HCT116 (cell line): ENCODE measurements at places on chromosomes 1 and 21. TPM values are rescaled to one million over a fixed set of nuclear protein-coding genes. Genes with fewer than 3 reads are reported as not detected.

DNA sequence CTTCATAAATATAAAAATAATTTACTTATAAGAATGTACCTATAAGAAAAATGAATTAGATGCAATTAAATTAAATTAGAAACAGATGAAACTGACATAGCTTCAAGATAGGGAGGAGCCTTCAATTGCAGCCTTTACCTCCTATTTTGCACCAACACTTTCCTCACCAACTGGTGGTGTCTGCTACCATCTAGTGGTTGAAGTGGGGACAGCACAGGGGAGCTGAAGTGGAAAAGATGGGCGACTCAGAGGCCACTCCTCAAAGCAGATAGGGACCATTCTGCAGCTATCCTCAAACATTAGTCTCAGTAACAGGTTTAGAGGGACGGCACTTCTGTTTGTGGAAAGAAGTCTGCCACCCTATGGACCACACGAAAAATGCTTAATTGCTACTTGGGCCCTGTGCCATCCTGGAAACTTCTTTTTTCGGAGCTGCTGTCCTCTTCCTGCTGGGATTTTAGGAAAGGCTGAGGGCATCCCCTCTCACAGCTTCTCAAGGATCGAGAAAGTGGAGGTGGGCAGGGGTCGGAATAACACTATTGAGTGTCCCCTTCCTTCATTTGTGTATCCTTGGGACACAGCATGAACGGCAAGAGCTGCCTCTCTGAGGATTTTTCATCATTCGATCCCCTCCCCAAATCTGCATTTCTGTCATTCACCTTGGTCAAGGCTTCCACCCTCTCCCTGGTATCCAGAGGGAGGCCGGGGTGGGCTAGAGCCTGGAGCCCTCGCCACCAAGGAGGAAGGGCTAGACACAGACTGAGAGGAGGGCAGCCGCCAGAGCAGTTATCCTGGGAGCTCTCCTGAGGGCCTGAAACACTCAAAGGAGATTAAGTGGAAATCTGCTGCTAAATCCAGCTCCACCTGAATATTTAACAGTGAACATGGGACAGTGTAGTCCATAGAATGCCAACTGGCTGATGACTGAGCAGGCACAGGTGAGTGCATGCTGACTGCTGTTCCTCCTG is 9.6 kb downstream of the PROK1 start:
- peak; percentile 69 for DNase-seq

- DNase-seq = no peak
Measured at GRCh38 chr1:114695430-114696058, at the start of gene AMPD1. AMPD1 (minus strand) TSS chr1:114695546; CDS start chr1:114695471, 75 bp downstream.

- DNase-seq = no peak
Measured at GRCh38 chr1:225113265-225113664, 183.8 kb downstream of the DNAH14 start.

GRCh38 chr1:8661185-8662110 is 156.0 kb downstream of the RERE start:
- no peak for DNase-seq

DNA sequence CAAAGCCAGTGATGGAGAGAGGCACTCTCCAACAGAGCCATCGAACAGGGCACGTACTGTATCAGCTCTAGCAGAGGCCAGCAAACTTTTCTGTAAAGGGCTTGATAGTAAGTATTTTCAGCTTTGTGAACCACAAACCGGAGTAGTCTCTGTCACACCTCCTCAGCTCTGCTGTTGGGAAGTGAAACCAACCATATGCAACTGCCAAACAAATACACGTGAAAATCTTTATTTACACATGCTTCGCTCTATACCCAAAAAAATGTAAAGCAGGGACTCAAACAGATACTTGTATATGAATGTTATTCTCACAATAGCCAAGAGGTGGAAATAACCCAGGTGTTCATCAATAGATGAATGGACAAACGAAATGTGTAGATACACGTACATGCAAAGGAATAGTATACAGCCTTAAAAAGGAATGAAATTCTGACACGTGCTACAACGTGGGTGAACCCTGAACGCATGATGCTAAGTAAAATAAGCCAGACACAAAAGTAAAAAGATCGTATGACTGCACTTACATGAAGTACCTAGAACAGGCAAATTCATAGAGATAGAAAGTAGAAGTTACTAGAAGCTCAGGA is 39.0 kb downstream of the SETD4 start:
- DNase-seq = no peak

DNA sequence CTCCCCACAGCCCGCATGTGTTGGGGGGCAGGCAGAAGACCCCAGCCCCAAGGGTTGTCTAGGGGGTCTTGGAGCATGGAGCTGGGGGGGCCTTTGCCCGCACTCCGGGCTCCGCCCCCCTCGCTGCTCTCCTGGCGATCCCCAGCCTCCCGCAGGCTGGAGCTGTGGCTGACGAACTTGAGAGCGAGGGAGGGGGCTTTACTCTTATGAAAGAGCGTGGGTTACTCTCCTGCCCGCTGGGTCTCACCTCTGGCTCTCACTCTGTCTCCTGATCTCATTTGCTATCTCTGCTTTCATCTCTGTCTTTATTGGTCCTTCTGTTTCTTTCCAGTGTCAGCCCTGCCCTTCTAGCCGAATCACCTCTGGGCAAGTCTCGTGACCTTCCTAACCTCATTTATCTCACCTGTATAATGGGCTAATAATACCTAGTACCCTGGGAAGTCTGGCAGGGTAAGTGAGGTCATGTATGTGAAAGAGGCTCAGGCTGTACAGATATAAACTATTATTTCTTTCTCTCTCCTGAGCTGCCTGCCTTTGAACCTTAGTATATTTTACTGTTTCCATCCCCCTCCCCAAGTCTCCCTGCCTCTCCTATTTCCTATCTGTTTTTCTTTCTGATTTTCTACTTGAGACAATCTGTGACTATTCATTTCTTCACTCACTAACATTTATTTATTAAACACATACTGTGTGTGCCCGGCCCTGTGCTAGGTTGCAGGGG is 731 bp downstream of the EFNA4 start:
- DNase-seq = no peak

GRCh38 chr1:113917400-113918082 is 11.6 kb upstream of the HIPK1 start:
- DNase-seq = no peak

DNA sequence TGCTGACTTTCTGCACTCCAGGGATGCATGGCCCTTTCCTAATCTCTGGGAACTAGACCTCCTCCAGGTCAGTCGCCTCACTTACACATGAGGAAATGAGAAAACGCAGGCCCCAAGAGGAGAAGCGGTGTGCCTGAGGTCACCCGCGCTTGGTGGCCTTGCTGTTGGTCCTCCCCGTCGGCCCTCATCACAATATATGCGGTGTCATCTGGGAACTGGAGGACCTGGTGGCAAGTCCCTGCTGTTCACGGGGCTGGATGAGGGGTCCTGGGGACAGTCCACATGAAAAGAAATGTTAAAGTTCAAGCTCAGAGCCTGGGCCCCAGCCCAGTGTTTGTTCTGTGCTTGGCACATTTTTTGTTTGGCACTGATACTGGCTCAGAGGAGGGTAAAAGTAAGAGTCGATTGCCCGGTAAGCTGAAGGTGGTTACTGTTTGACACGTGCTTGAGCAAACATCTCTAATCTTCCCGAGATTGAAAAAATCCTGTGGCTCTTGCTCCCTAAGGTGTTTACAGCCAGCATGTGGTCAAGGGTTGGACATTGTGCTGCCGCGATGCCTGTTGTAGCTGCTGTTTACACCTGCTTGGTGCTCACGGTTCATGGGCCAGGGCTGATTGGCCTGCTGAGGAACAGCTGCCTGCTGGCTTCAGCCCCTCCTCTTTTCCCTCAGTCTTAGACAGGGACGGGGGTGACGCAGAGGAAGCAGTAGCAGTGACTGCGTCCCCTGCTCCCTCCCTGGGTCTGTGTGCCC is 5.2 kb downstream of the COQ8A start:
- DNase-seq = no peak

GRCh38 chr21:45292399-45293219 is 4.9 kb upstream of the POFUT2 start:
- DNase-seq = peak; percentile 45

GRCh38 chr1:54137534-54138061 is 15.2 kb downstream of the CDCP2 start:
- no peak for DNase-seq

GRCh38 chr1:220594356-220594755 is 66.4 kb downstream of the MARK1 start:
- no peak for DNase-seq

GRCh38 chr1:3857791-3858129 is 484 bp downstream of the DFFB start:
- DNase-seq = no peak

GRCh38 chr1:223207293-223208066 is 64.4 kb upstream of the TLR5 start:
- no peak for DNase-seq

GRCh38 chr1:100423832-100424337 is 71.6 kb downstream of the CDC14A start:
- no peak for DNase-seq

DNA sequence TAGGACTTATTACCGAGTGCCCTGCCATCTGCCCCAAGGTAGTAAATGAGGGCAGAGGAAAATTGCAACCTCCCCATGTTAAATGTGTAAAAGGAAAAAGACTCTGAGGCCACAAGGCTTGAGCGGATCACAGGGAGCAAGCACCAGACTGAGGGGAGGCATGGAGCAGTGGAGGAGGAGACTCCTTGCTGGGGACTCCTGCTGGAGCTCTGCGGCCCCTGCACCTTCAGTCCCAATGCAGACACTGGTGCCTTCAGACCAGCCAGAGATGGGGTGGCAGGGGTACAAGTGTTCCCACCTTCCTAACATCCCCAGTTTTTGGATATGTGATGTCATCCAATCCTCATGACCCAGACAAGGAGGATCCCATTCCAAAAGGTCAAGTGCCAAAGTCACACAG is 128.4 kb upstream of the NGF start:
- no peak for DNase-seq

Gene PAPPA2
- not detected for total RNA-seq

Gene GPN2
- total RNA-seq = 37.2 TPM

Gene NUAK2
- total RNA-seq = 3.0 TPM

Gene PTPN7
- total RNA-seq = 0.76 TPM

Gene TPTE
- total RNA-seq = not detected

Gene BATF3
- total RNA-seq = 4.8 TPM

Gene FCRL2
- not detected for total RNA-seq

Gene HES3
- total RNA-seq = not detected

Gene SERINC2
- total RNA-seq = 50.1 TPM

Gene CA6
- not detected for total RNA-seq

Gene S100A5
- total RNA-seq = 6.0 TPM
